GM23248 (cell line): ENCODE measurements at places on chromosomes 3 and 15. TPM values are rescaled to one million over a fixed set of nuclear protein-coding genes. Genes with fewer than 3 reads are reported as not detected.

DNA sequence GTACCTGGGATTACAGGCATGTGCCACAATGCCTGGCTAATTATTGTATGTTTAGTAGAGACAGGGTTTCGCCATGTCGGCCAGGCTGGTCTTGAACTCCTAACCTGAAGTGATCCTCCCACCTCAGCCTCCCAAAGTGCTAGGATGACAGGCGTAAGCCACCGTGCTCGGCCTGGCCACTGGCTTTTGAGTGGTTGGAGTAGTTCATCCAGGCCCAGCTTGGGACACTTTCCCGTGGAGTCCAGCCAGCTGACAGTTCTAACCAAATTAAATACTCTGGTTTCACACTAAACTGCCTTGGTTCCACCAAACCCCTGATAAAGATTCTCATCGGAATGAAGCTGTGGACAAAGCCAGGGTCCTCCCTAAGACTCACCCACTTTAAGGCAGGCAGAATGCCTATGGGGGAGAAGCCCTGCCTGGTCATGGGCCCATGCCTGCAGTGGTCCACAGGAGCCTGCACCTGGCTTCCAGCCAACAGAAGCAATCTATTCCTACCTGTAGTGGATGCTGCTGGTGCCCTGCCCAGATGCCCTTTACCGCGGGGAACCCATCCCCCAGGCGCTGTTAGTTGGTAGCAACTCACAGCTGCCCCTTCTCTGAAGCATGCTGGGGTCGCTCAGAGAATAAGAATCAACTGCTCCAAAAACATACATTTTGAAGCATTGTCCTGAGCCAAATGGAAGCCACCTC is 5.2 kb upstream of the SLC28A1 start:
- no peak for DNase-seq

DNA sequence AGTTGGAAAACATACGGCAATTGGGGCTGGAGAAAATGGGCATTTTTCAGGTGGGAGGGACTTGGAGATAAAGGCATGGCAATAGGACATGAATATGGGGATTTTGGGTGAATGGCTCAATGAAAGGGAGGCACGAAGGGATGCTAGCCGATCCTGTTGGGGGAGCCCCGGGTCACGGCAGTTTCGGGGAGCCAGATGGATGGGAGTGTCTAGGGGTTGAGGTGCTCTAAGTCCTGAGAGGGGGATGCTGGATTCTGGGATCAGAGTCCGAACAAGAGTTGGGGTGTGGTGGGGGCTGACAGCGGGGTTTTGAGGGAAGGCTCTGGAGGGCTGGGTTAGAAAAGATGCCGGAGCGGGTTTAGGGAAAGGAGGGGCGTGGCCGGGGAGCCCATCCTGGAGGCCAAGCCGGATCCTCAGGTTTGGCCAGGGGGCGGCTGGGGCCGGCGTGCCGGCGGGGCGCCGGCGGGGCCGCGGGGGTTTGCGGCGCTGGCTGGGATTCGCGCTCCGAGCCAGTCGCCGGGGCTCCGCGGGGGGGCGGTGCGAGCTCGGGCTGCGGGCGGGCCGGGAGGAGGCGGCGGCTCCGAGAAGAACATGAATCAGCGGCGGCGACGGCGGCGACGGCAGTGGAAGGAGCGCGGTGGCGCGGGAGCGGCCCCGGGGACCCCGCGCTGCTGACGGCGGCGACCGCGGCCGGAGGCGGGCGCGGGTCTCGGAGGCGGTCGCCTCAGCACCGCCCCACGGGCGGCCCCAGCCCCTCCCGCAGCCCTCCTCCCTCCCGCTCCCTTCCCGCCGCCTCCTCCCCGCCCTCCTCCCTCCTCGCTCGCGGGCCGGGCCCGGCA is at the start of gene TYRO3:
Gene TYRO3, plus strand, starts transcription at position 813 of the 839 bp plus-strand sequence. CDS start 46 bp downstream, outside the sequence.
- peak; percentile 85 for DNase-seq

- DNase-seq, result no peak
Measured at GRCh38 chr3:184724699-184725098, 12.8 kb upstream of the MAGEF1 start.

GRCh38 chr15:59694779-59695178 is 5.7 kb upstream of the BNIP2 start:
- no peak for DNase-seq

Gene HESX1
- not detected in 2 replicates for total RNA-seq

GRCh38 chr3:2041931-2042330 is 56.7 kb upstream of the CNTN4 start:
- no peak for DNase-seq

- DNase-seq, result no peak
Measured at GRCh38 chr3:148629006-148629405, 68.7 kb upstream of the AGTR1 start.

Gene KIAA1143
- 24.3 and 25.0 TPM in 2 replicates for total RNA-seq

GRCh38 chr15:85029221-85029620 is 47.6 kb downstream of the PDE8A start:
- no peak for DNase-seq

DNA sequence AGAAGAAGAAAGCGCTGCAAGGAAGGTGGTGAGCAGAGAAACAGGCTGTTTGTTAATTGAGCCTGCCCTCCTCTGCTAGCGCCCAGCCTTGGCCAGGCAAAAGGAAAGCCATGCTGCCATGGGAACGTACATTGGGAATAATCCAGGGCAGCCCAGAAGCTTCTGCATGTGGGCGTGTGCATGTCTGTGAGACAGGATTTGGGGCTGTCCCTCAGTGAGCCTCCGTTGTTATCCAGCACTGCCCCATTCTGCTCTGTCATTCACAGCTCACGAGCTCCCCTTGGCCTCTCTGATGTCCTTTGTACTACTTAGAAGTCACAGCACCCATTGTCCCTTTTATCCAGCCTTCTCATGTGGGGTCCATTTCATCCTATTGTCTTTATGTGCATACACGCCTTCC is 239.1 kb upstream of the ROPN1 start:
- DNase-seq, result no peak

DNA sequence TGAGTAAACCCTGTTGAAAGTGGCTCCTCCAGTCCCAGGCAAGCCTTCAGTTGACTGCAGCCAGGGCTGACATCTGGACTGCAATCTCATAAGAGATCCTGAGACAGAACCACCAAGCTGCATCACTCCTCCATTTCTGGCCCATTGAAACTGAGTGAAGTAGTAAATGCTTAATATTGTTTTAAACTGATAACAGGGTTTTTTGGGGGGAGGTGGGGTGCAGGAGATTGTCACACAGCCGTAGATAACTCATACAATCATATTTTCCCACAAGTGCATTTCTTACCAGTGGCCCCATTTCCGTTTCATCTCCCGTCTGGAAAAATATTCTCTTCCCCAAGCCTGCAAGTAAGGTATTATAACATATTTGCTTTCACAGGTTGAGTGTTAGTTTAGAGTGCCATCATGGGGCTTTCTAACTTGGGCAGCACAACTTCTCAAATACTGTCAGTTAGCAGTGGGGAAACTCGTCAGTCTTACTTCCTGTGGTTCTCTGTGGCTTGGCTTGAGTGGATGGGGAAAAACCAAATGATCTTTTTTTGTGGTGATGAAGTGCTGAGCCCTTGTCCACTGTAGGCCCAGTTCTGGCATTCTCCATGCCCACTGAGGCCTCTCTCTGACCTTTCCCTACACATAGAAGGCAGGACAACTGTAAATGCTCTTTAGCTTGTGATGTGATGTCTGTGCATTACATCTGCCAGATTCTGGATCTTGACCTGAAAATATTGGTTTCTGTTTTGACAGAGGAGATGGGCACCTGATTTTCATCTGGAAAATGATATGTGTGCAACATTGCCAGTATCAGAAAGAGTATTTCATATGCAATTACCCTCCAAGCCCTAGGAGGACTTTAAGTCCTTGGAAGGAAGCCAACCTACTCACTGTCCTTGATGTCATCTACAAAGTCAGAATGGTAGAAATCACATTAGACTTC is 90.1 kb upstream of the BHLHE40 start:
- peak; percentile 42 for DNase-seq

DNA sequence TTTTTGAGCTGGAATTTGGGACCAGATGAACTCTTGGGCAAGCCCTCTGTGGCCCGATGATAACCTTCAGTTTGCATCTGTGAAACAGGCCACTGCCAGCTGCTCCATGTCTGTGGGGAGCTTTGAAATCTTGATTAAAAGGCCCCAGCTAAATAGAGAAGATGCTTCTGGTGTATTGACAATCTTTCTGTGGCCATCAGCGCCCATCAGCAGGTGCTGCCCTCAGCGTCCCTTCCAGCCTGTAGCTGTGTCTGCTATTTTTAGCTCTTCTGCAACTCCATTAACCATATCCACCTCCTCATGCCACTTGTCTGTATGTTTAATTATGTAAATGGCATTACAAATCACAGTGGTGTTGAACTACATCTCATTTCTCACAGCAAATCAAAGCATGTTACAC is 54.0 kb downstream of the CHCHD6 start:
- no peak for DNase-seq

DNA sequence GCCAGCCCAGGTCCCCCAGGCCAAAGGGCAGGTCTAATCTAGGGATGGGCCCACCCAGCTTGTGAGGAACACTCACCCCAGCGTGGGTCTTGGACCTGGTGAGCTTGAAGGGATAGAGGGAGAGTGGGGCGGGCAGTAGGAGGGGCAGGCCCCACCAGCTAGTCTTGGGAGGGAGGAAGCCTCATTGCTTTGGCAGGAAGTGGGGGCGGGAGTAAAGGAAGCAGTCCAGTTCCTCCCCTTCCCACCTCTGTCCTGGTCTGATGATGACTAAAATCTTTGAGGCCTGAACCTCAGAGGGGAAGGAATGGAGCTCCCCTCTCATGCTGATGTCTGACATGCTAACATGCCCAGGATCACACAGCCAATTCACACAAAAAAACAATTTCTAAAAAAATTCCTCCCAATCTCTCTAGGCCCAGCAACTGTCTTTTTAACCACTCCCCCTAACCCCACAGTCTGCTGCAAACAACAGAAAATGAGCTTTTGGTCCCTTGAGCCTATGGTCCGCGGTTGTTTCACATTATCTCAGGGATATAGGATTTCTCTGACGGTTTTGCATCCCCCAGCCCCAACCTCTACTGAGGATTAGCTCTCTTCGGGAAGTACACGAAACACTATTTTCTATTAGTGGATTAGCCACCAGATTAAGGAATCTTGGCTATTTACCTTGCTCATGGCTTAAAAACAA is 30.7 kb upstream of the DUSP7 start:
- DNase-seq, result peak; percentile 34

DNA sequence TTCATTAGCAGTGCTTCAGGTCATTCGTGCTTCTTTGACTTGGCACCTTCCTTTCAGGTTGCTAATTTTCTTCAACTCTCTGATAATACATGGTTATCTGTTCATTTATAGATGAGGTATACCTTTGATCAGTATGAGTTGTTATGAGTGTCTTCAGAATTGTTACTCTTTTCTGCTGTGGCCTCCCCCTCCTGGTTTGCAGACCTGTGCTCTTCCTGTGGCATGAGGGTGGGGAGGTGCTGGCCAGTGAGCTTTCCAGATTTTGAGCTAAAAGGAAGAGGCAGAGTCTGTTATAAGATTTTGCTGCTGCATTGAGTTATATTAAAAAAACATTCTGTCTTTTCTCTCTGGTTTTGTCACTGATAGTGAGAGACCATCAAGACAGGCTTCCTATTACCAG is 30.8 kb upstream of the GOLGA6L9 start:
- no peak for DNase-seq

DNA sequence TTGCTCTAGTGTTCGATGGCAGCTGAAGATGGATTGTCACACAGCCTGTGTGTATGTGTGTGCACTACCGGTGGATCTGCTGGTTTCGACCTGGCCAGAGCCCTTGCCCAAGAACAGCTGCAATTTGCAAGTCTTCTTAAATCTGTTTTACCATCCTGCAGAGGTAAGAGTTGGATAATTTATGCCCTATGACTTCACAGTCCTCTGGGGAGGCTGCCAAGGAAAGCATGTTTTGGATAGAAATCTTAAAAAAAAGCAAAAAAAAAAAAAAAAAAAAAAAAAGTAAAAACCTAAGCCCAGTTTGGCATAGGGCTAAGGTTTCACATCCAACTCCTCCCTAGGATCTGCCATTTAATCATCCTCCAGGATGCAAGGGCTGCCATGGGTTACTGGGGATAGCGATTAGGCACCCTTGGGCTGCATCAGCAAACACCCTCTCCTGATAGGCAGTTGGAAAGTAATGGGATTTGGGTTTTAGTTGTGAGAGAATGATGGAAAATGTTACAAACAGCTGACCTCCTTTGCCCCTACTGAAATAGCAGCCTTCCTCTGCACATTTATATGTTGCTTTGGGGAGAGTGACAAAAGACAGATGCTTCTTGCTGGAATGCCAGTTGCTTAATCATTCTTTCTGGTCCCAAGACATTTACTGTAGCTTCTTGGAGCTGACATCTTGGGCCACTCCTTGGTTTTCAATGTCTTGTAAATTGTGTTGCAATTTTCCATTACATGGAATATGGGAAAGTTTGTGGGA is 35.4 kb downstream of the CD200R1L start:
- peak; percentile 90 for DNase-seq

Gene P2RY1
- 0.13 and 0.22 TPM in 2 replicates for total RNA-seq

- DNase-seq, result no peak
Measured at GRCh38 chr3:43659250-43659880, 31.4 kb upstream of the ABHD5 start.

Gene RTP3
- total RNA-seq, result not detected in 2 replicates

Gene DISP2
- 0.11 and 0.13 TPM in 2 replicates for total RNA-seq

Gene EXD1
- total RNA-seq, result not detected in 2 replicates

DNA sequence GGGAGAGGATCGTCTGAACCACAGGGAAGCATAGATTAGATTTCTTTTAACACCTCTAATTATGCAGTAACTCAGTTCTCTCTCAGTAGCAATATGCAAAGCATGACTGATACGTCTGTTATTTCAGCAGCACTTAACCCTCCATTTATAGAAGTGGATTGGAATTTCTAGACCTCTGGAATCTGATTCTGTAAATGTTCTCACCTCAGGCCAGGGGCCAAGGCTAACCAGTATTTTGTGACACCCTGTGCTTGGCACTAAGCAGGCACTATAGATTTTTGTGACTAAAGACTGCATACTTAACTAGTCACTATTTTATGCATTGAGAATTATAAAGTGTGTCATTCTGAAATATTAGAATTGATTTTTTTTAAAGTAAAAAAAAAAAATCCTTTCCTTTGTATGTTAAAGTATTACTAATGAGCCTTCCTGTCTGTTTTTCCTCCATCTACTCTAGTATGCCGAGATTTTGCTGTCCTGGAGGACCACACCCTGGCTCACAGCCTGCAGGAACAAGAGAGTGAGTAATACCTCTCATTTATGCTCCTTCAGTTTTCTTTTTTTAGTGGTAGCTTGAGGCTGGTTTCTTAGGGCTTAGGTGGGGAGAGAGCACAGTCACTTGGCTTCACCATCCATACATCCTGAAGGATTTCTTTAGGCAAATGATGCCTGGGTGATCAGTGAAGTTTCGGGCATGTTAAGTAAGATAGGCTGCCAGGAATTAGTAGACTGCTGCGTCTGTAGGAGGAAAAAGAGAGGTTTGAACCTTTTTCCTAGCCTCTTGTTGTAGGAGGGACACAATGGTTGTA is 26.5 kb upstream of the UTS2B start:
- DNase-seq, result peak; percentile 92

Gene WNT5A
- total RNA-seq, result 281 and 298 TPM in 2 replicates

Gene C3orf20
- not detected in 2 replicates for total RNA-seq

- peak; percentile 57 for DNase-seq
Measured at GRCh38 chr15:38671675-38672254, 107.2 kb upstream of the RASGRP1 start.

Gene NTRK3
- total RNA-seq, result not detected in 2 replicates
